ENCODE measurements at places on chromosomes 16 and 17.

DNA sequence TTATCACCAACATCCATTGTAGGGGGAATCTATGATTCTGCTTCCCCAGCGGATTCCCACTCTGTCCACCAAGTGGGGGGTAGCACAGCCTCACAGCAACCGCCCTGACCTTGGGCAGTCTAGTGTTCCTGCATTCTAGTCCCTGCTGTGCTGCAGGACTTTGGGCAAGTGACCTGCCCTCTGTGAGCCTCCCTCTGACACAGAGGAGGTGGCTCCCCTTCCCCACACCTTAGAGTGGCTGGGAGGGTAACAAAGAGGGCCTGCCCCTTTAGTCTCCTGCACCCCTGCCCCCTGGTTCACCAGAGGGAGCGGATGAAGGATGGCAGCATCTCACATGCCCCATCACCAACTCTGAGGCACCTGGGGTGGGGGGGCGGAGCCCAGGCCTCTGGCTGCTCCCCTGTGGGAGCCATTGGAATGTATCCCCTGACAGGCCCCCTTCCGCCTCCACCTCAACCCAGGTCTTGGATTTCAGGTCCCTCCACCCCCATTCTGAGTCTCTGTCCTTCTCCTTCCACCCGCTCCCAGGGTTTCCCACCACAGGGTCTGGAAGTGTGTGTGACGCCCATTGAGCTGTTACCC lies 10.1 kb downstream of the GAS2L2 start:
- DNase-seq: no peak

DNA sequence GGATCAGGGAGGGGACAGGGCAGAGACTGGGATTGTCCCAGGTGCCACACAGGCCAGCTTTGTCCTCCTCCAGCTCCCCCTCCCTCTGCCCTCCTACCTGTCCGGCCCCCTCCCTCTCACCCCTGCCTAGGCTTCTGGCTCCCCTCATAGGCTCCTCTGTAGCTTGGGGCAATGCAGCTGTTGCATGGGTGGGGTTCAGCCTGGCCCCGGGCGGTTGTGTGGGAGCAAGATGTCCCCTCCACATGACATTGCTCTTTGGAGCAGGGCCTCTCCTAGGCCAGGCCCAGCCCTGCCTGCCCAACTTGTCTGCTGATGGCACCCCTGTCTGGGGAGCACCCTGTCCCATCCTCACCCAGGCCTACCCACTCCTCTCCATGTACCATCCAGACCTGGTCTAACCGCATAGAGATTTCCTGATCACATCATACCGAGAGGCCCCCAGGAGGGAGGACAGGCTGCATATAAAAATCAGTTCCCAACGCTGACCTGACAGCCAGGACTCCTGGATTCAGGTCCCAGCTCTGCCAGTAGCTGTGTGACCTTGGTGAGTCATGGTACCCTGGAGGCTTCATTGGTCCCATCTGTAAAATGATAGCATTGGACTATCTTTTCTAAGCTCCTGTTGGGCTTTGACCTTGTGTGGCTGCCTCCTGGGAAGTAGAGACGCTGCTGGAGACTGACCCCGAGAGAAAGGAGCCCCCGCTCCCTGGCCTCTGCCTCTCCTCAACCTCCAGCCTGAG lies 48.8 kb upstream of the DLX4 start:
- no peak for DNase-seq

- no peak for DNase-seq
These were observed 15.8 kb downstream of the ANKFY1 start for GRCh38 chr17:4247971-4248388.

DNA sequence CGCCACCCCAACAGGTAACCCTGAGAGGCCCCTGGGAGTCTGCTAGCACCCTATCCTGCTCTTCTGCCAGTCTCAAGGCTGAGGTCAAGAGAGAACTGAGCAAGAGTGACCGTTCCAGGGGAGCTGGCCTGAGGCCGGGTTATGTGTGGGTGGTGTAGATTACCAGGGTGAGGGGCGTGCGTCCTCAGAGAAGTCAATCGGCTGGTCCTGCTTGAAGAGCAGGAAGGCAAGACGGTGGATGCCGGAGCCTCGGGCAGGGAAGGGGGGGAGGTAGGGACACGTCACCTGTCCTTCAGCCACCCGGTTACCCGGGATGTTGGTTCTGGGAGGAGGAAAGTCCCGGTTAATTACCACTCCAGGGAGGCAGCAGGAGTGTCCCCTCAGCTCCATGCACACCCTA lies 2.6 kb upstream of the TRIM65 start:
- no peak for DNase-seq

GRCh38 chr17:3915581-3915994 lies 677 bp downstream of the P2RX1 start:
- DNase-seq: no peak

DNA sequence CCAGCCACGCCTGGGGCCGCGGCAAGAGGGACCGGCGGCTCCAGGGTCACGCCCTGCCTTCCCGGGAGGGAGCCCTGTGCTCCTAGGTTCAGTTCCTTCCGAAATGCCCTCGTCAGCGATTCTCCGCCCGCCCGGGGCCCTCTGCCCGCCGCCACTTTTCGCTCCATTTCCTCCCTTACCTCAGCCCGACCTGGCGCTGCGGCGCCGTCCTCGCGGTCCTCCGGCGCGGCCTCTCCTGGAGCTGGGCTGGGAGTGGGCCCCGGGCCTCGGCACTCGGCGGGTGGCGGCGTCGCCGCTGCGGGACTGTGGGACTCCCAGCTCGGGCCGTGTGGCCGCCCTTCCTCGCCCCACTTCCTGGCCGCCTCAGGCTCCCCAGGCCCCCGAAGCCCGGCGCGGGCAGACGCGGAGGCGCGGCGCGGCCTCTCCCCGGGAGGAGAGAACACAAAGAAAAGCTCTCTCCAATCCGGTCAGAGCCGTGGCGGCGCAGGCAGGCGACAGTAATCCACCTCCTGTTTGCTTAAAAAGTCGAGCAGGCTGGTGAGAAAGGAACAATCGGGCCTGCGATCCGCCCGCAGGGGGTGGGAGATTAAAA lies 1.6 kb downstream of the BAHCC1 start:
- DNase-seq: peak; percentile 63

- DNase-seq: no peak
These were observed 22.3 kb upstream of the G6PC1 start for GRCh38 chr17:42878123-42878880.

DNA sequence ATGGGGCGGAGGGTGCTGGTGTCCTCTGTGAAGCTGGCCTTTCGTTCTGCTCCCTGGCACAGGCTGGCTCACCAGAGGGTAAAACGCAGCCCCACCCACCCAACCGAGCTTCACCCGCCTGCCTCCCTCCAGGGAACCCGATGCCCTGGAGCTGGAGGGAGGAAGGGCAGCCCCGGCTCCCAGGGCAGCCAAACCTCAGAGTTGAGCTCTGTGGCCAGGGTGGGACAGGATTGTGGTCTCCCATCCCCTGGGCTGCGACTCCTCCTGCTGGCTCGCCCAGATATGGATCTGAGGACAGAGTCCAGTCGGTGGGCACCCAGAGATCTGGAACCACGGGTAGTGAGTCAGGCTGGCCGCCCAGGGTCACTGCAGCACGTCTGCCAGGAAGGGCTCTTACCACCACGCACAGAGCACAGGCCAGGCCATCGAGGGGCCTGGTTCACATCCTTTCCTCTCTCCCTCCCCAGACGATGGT lies 42.6 kb upstream of the CHMP6 start:
- DNase-seq: peak; percentile 28

GRCh38 chr16:12708266-12708665 lies 95.4 kb downstream of the CPPED1 start:
- no peak for DNase-seq

DNA sequence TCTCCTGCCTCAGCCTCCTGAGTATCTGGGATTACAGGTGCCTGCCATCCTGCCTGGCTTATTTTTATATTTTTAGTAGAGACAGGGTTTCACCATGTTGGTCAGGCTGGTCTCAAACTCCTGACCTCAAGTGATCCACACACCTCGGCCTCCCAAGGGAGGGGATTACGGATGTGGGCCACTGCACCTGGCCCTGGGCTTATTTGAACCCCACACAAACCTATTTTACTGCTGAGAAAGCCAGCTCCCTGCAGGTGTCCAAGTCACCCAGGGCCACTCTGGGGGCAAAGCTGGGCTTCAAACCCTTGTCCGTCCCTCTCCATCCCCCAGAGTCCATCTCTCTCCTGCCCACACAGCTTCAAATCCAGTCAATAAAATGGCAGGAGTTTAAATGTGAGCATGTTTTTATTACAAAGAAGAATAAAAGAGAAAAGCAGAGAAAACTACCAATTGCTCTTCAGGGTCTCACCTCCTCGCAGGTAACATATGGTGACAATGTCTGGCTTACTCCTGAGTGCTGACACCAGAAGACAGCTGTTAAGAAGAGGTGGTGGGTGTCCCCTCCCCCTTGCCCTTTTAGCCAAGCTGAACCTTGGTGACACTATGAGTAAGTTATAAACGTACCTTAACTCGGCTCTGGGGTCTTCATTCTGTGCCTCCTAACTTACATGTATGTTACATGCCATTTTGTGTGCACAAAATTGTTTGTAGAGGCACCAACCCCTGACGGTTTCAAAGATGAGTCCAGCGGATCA lies 45.4 kb downstream of the LAT start:
- no peak for DNase-seq

- no peak for DNase-seq
These were observed 8.3 kb upstream of the MAP2K3 start for GRCh38 chr17:21276264-21276588.

- DNase-seq: no peak
These were observed 767 bp downstream of the INO80E start for GRCh38 chr16:29996766-29997250.

DNA sequence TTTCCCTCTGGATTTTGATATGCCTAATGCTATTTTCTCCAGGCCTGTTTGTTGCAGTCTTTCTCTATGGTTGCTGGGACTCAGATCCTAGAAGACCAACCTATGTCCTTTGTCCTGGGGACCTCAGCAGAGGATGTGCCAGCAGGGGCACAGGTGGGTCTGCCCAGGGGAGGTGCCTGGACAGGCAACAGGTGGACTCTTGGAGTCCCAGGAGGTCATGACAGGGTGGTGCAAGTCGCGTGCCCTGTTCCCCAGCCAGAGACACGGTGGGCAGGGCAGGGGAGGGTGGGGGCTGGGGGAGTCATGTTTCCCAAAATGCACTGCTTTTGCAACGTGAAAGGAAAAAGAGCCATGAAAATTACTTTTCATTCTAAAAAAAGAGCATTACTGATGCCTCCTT lies 26.3 kb upstream of the PLLP start:
- DNase-seq: no peak

- DNase-seq: peak; percentile 67
These were observed 4.4 kb downstream of the BAHCC1 start for GRCh38 chr17:81399481-81400153.

- DNase-seq: no peak
These were observed 17.4 kb downstream of the ARHGAP27 start for GRCh38 chr17:45414990-45415881.

- no peak for DNase-seq
These were observed 2.7 kb downstream of the LDAF1 start for GRCh38 chr16:21161211-21161610.

- DNase-seq: peak; percentile 51
These were observed 50.6 kb downstream of the LMF1 start for GRCh38 chr16:920051-920681.

- DNase-seq: no peak
These were observed 21.9 kb upstream of the CACNG1 start for GRCh38 chr17:67022451-67022810.

- peak; percentile 74 for DNase-seq
These were observed 9.2 kb downstream of the PIGQ start for GRCh38 chr16:578870-579405.

DNA sequence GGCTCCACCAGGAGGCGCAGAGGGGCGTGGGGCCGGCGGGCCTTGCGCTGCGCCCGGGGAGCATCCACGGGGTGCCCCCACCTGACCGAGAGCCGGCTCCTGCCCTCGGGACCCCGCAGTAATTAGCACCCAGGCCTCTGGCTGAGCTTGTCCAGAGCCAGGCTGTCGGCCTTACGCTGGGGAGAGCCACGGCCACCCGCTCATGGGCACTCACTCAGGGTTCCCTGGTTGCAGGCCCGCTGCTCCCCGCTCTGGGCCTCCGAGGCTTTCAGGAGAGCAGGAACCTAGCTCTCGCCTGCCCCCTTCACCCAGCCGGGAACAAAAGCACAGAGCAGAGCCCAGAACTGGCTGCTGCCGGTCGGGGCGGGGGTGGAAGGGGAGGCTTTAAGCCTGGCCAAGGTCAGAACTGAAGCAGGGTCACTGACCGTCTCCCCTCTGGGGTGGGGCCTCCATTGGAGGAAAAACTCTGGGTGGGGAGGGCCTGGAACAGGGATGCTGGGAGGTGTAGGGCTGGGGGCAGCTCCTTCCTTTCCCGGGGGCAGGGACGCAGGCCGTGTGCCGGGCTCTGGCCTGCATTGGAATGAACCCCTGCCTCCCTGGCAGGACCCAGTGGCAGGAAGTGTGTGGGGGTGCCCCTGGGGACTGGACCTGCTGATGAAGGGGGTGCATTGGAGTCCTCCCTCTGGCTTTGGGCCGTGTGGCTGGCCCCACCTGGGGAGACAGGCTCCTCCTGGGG lies 12.3 kb downstream of the GLIS2 start:
- peak; percentile 88 for DNase-seq

DNA sequence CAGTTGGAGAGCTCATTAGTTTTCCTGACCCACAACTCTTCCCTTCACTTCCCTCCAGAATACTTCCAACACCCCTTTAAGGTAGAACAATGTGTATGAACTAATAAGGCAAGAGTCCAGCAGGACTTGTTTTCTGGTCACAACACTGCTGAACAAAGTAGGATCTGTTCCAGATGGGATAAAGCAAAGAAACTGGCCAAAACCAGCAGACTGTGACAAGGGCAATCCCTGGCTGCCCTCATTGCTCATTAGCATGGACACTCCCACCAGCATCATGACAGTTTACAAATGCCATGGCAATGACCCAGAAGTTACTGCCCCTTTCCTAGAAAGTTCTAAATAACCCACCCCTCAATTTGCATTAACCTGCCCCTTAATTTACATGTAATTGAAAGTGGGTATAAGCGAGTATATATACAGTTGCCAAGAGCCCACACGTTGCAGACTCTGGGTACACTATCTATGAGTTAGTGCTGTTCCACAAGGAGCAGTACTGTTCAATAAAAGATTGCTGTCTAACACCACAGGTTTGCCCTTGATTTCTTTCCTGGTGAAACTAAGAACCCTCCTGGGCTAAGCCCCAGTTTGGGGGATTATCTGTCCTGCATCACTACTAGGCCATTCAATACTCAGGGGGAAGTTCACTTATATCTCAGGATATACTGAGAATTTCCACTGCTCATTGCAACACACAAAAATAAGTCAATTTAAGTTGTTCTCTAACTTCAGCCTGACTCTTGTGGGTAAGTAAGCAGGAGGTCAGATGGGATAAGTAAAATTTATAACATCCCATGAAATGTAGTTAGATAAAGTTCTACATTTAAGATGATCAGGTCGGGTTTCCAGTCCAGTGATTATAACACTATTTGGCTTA lies 82.3 kb downstream of the SSH2 start:
- no peak for DNase-seq
